ENCODE measurements at places on chromosomes 7 and 10.

- no peak for DNase-seq
These were observed 451.3 kb upstream of the MBL2 start for GRCh38 chr10:53223851-53224250.

DNA sequence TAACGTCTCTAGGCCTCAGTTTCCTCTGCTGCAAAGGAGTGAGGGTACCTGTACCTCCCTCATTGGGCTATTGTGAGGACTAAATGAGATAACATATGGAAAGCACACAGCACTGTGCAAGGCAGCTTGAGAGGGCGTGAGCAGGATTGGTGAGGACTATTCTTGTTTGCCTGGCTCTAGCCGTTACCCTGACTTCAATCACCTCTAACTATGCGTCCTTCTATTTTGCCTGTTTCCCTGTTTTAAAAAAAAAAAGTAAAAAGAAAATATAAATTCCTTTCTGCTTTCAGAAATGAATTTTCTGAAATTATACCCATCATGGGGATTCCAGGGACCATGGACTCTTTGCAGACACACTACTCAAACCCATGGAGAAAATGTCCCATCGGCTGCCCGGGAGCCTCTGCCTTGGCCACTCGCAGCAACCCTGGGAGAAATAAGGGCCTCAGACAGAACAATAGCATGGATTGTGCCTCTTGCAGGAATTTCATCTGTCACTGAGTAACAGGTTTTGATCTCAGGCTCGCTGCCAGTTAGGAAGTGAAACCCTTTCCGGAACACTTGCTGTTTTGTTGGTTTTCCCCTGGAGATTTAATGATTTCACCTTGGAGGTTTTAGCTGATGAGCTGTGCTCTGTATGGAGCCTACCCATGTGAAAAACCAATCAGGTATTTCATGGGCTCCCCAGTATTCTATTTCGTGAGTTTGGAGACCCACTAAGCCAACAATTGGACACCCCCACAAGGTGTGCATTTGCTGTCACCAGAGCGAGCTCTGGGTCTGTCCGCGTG lies 55.6 kb downstream of the STEAP1B start:
- DNase-seq, result peak; percentile 71

DNA sequence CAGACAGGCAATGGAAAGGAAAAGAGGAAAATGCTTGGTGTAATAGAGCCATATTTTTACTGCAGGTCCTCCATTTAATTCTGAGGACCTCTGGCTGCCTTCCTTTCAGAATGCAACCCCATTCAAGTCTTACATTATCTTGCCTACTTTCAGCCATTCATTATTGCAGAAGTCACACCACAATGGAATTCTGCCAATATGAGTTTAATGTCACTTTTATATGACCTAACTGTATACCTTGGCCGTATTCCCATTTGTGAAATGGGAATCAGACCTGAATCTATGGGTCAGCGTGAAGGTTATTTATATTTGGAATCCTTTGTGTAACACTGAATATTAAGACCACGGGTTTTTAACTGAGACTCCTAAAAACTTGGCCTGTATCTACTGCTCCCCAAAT lies 241.7 kb upstream of the AOAH start:
- peak; percentile 15 for DNase-seq

DNA sequence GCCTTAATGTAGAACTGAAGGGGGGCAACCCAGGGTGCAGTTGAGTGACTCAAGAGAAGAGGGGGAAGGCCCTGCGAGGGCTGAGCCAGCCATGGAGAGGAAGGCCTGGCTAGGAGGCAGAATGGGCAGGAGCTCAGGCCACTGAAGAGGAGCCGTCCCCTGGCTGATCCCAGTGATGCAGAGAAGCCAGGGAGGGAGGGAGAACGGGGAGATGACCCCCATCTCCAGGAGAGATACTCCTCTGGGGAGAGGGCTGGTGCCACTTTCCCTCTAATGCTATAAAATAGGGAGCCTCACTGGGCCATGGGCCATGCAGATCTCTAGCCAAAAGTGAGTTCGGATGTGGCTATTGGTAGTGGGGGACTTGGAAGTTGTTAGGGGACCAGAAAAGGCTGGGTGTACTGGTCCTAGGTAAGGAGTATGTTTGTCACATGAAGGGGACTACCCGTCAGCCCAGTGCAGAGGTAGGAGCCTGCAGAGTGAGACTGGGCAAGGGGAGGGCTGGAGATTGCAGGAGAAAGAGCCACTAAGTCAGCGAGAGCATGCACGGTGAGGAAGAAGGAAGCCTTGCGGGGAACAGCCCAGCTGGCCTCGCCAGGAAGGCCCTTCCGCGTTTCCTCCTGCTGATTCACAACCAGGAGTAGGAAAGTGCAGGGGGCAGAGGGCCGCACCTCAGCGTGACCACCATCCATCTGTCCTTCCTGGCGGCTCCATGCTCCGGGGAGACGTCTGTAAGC lies 347.6 kb downstream of the TCERG1L start:
- DNase-seq, result no peak

DNA sequence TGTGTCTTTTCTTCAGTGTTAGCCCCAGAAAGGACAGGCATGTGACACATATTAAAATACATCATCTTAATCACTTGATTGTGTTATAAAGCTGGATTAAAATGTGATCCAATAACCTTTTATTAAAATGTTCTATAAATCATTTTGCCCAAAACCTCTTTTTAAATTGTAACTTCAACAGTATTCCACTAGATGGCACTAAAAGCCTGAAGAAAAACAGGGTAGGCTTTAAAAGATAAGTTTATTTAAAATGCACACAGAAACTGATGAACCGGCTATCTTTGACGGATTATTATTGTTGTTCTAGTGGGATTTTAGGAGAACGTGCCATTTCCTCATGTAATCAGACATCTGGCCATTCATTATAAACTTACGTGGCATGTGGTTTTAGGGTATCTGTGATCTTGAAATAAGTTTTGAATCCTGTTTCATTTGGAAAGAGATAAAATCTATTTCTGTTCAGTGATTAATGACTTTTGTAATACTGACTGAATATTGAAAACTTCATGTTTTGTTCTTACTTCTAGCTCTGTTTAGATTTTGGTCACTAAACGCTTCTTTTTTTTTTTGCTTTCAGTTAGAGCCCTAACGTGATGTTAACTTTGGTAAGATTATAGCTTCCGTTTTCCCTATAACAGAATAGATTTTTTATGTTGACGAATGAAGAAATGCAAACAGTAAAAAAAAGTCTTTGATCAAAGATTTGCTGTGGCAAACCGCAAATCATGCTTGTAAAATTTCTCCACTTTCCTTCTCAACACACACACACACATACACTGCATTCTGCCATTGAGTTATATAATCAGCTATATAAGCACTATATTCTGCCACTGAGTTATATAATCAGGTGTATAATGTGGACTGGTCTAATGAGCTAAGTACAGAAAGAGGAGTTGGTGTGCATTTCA lies 13.6 kb downstream of the VPS50 start:
- no peak for DNase-seq

GRCh38 chr10:491667-492424 lies 197.6 kb downstream of the DIP2C start:
- no peak for DNase-seq

DNA sequence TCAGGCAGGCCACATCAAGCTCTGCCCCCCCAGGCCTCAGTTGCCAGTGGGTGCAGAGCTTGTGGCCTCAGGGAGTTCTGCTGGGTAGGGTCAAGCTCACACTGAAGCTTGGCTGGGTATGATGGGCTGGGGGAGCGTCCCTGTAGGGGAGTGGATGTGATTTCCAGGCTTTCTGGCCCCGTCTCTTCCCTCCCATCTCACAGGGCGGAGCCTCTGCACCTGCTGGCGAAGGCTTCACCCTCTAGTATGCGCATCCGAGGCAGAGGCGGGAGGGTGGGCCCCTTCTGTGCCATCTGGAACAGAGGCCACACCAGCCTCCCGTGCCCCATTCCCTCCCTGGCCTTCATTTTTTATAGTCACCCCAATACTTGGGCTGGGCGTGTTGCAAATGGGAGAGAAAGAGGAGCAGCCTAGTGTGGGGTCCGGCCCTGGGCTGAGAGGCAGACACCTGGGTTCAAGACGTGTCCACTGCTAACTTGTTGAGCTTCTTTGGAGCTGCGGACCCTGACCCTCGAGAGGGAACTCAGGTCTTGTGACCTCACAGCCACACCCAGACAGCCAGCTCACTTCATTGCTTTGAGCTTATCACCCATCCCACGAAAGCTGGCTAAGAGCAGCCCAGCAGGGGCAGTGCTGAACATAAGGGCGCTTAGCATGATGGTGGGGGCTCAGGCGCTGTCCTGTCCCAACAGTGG lies 2.3 kb downstream of the AQP1 start:
- DNase-seq, result no peak

DNA sequence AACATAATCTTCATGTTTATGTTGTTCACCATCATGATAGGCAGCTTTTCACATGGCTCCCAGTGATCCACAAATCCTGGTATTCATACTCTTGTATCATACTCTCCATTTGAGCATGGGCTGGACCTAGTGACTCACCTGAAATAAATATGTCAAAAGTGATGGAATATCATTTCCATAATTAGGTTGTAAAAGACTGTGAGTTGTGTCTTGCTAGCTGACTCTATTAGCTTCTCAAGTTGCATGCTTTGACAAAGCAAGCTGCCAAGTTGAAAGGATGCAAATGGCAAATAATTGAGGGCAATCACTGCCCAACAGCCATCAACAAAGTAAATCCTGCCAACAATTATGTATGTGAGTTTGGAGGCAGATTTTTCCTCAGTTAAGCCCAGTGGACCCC lies 300.4 kb downstream of the AHR start:
- peak; percentile 37 for DNase-seq

GRCh38 chr10:33165911-33166310 lies 168.6 kb downstream of the NRP1 start:
- no peak for DNase-seq

- DNase-seq, result no peak
These were observed 88.0 kb downstream of the FOXP2 start for GRCh38 chr7:114502454-114503254.

GRCh38 chr10:106958589-106959361 lies 205.7 kb downstream of the SORCS1 start:
- DNase-seq, result no peak

DNA sequence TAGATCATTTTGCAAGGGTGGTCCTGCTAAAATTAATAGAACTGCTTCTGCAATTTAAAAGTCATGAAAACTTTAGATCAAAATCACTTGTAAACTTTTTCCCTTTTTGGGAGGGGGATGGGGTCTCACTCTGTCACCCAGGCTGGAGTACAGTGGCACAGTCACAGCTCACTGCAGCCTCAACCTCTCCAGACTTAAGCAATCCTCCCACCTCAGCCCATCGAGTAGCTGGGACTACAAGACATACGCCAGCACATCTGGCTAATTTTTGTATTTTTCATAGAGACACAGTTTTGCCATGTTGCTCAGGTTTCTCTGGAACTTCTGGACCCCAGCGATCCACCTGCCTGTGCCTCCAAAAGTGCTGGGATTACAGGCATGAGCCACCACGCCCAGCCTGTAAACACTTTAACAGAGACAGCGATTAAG lies 79.7 kb downstream of the LRRC17 start:
- no peak for DNase-seq

GRCh38 chr7:136056651-136057231 lies 79.6 kb upstream of the MTPN start:
- DNase-seq, result peak; percentile 4

DNA sequence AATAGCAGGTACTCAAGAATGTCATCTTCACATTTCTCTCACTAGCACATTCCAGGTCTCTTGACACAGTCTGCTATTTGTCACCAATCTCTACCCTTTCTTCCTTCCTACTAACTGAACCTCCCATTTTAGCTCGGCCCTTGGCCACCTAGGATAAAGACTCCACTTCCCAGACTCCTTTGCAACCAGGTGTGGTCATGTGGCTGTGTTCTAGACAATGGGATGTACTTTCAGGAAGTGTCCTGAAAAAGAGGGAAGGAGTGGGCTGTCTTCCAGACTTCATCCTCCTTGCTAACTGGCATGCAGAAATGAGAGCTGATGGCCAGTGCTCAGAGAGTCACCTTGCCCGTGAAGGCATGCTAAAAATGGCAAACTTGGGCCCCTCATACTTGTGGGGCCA lies 139.2 kb downstream of the AMPH start:
- DNase-seq, result no peak

DNA sequence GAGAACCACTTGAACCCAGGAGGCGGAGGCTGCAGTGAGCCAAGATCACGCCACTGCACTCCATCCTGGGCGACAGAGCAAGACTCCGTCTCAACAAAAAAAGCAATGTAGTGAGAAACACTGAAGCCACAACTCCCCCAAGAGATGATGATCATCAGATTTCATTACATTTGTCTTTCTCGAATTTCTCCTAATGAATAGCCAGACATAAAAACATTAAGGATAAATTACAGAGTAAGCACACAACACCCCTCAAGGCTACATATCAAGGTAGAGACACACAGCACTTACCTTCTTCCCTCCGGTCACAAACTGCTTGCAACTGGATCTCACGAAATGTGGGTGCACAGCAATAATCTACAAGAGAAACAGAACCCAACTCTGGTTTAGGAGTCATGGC lies 91.5 kb downstream of the VPS41 start:
- DNase-seq, result no peak
